ENCODE measurements at places on chromosomes 7 and 10.

- DNase-seq, result no peak
Observed at GRCh38 chr7:130845581-130846085, 111.6 kb upstream of the KLF14 start.

- no peak for DNase-seq
Observed at GRCh38 chr7:147999962-148000361, 590.6 kb upstream of the C7orf33 start.

DNA sequence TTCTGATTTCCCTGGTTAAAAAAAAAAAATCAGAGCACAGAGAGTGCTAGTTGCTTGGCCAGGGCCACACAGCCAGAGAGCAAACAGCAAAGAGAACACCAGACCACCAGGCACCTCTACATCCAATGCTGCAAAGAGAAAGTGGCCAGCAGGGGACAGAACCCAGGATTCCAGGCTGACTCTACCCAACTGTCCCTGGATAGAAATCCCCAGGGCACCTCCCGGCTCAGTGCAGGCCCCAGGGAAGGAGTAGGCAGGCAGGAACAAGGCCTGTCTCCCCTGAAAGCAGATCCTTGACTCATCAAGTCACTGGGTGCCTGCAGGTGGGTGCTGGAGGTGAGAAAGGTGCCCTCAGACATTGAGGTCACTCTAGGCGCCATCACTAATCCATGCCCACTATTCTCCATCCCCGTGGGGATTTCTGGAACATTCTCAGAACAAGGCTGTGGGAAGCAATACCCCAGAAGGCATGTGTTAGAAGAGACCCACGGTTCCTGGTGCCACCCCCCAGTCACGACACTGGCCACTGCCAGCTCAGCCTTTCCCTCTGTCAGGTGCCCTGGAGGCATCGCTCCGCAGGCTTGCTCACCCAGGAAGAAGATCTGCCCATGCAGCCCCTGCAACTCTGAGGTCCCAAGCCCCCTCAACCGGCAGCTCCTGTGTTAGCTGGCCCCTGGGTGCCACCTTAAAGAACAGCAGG lies 154.8 kb downstream of the GRID1 start:
- DNase-seq, result no peak

- no peak for DNase-seq
Observed at GRCh38 chr10:17053061-17053460, 76.5 kb downstream of the CUBN start.

GRCh38 chr10:77877441-77878344 lies 48.9 kb downstream of the DLG5 start:
- no peak for DNase-seq

DNA sequence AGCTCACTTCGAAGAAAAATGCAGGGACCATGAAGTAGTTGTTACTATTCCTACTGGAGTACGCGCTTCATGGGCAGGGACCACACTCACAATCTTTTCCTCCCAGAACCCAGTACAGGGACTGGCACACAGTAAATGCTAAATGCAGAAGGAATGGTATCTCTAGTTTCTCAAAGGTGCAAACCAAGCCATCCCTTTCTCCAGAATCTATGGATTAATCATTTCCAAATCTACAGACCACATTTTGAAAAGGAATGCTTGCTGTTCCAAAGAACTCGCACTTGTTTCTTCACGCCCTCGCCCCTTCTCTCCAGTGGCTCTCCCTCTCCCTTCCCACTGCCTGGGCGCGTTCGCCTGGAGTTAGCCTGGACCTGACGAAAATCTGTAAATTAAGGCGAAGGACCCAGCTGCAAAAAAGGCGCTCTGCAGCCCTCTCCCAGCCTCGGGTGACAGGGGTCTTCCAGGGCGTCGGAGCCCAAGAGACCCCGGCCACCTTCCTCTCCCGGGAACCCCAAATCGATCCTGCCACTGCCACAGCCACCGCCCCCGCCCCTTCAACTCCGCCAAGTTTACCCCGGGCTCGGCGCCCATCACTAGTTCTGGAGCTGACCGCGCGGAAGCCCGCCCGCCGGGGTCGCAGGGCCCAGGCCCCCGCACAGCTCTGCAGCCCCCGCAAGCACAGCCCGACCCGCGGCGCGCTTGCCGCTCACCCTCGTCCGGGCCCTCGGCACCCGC lies 527 bp downstream of the PDIA4 start:
- DNase-seq, result no peak

All from activated CD4-positive, alpha-beta T cell treated with anti-CD3 and anti-CD28 coated beads for 1 hour (primary cell).